ENCODE measurements at places on chromosomes 4 and X. TPM values are rescaled to one million over a fixed set of nuclear protein-coding genes. Genes with fewer than 3 reads are reported as not detected.

SYP gene
- 1.8 TPM for total RNA-seq

EFHC2 gene
- total RNA-seq = 3.4 TPM

MAGEC1 gene
- total RNA-seq = not detected

HERC6 gene
- total RNA-seq = 10.4 TPM

EXOC1L gene
- total RNA-seq = not detected

SERTM2 gene
- total RNA-seq = not detected

PCDH11X gene
- total RNA-seq = not detected

SRPX2 gene
- not detected for total RNA-seq

PPBP gene
- total RNA-seq = not detected

CXorf38 gene
- total RNA-seq = 19.6 TPM

ADAMTS3 gene
- total RNA-seq = not detected

LUZP4 gene
- not detected for total RNA-seq

ITGB1BP2 gene
- 4.5 TPM for total RNA-seq

PCSK1N gene
- 0.91 TPM for total RNA-seq

CXCL5 gene
- not detected for total RNA-seq

RBMXL3 gene
- total RNA-seq = not detected

ADRA2C gene
- not detected for total RNA-seq

HSFX2 gene
- 0.33 TPM for total RNA-seq

DCLK2 gene
- total RNA-seq = not detected

CSAG3 gene
- total RNA-seq = not detected

ADGRG4 gene
- not detected for total RNA-seq

GUCY2F gene
- not detected for total RNA-seq

IL2 gene
- 0.31 TPM for total RNA-seq

FANCB gene
- total RNA-seq = 7.8 TPM

SERPINA7 gene
- total RNA-seq = not detected

MAML3 gene
- 1.1 TPM for total RNA-seq

TSPAN6 gene
- not detected for total RNA-seq

All from activated naive CD4-positive, alpha-beta T cell treated with anti-CD3 and anti-CD28 coated beads, Interleukin-2, amount 10 ng/mL, durations not matched to agents 5 hours and 36 hours (primary cell).